ENCODE measurements at places on chromosomes 16 and 17.

DNA sequence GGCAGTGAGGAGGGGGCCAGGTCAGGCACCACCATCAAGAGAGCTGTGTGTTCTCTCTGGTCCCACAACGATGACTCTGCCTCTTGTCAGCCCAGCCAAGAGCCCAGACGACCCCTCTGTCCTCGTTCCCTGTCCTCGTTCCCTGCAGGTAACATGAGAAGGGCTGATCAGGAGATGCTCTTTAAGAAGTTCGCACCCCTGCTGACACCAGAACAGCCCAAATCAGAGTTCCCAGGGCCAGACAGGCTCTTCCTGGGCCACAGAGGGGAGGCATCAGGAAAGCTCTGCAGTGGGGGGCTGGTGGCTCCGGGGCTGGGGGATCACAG, 13.5 kb upstream of the DNAI2 start:
- no peak for DNase-seq

DNA sequence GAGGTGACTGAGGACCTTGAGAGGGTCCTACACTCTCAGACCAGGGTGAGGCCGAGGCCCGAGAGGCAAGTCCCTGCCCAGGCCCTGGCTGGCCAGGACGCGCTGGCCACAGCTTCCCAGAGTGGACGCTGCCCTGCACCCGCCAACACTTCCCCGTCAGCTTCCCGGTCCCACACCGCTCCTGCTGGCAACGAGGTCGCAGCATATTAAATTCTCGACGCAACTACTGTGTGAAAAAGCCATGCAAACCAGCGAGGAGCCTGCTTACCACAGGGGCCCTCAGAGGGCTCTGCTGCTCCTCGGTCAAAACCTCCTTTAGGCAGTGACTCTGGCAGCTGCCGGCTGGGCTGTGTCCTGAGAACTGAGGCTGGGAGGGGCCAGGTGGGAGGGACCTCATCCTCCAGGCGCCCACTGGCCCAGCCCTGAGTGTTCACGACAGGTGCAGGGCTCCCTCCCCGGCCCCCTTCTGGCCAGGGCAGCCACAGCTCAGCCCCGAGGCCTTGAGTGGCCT, 2.1 kb upstream of the TEX19 start:
- DNase-seq: no peak

- no peak for DNase-seq
These were observed 14.7 kb upstream of the NACA2 start for GRCh38 chr17:61605692-61606091.

DNA sequence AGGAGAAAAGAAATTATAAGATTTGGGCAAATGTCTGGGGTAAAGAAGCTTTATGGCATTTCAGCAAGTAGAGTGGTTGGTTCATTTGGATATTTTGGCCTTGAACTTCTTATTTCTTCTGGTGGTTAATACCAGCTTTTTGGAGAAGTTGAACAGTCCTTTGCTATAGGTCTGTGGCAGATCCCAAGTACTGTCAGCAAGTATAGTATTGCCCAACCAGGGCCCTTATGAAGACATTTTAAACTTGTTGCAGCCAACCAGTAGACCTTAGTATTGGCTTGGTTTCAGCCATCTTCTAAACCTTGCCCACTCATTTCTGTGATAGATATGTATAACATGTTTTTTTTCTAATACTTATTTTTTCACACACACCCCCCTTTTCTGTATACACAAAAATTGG, 2.2 kb downstream of the SP2 start:
- no peak for DNase-seq

- DNase-seq: no peak
These were observed 5.2 kb upstream of the NUBP1 start for GRCh38 chr16:10738231-10739077.

DNA sequence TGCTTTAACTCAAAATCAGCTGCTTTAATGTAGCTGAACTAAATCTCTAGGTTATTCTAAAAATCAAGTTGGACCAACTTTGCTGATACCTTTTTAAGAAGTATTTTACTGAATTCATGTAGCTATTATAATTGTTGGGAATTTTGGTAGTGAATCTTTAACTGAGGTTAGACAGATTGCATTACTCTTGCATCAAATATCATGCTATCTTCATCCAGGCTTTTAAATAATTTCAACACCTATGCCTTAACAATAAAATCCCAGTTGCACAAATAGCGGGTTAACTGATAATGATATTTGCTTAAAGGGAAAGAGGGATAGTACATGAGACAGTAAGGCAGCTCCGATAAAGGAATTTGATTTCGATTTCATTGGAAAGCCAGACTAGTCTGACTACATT, 241.3 kb upstream of the TBX2 start:
- DNase-seq: no peak

- no peak for DNase-seq
These were observed 373.7 kb downstream of the SOX9 start for GRCh38 chr17:72494566-72494965.

GRCh38 chr17:29619251-29619650, 3.5 kb downstream of the CORO6 start:
- DNase-seq: no peak

Measured in stimulated activated CD8-positive, alpha-beta memory T cell treated with anti-CD3 and anti-CD28 coated beads, Interleukin-2, amount 100 ng/mL, for 1 hour (primary cell).